ENCODE measurements at places on chromosomes 7 and 10.

DNA sequence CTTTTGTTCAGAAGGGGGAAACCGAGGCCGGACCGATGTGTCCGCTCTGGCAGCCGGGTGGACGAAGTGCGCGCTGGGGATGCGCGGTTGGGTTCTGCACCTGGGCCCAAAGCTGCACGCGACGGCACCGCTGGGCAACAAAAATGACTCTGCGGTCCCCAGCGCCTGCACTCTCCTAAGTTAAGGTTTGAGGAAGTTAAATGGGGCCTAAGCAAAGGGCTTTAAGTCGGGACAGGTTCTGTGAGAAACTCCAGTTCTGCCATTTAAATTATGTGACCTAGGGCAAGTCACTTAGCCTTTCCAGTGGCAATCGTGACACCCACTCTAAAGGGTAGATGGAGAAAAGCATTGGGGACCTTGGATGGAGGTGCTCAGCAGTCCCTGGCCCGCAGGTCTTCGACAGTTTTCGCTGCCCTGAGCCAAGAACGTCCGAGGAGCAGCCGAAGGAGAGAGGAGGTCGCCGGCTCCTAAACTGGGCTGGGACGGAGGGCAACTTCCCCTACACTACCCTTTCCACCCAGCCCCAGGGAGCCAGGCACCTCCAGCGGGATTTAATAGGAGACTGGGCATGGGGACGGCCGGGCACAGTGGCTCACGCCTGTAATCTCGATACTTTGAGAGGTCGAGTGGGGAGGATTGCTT, 534 bp upstream of the ACBD5 start:
- no peak for DNase-seq

DNA sequence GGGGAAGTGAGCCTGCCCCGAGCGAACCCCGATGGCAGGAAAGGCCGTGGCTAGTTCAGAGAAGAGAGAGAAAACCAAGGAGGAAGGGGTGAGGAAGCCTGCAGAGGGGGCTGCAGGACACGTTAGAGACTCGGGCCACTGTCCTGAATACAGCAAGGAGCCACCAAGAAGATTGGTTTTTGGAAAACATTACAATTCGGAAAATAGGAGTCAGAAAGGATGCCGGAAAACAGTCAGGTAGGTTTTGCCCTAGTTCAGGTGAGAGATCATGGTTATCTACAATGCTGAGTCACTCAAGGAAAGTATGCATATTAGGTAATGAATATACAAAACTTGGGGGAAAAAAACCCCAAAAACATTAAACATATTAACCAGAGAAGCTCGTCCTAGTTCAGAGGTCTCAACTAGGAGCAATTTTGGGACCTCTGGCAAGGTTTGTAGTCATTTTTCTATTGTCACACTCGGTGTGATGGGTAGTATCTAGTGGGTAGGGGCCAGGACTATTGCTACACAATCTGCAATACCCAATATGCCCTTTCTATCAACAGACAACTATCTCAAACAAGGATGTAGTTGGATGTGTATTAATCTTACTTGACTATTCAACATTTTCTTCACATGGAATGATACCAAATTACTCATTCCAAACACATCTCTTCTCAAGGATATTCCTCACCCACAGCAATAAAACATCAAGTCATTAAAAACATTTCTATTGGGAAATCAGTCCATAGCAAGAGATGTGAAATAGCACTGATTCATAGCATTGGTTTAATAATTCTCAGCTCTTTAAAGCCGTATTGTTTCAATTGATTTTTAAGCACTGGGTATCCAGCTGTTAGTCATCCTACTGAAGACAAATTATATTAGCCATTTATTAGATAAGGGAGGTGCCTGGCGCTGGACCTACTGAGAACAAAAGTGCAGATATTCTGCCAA, 74.4 kb upstream of the RSU1 start:
- peak; percentile 91 for DNase-seq

- DNase-seq, result peak; percentile 51
Observed at GRCh38 chr10:103659674-103660363, 166.3 kb downstream of the NEURL1 start.

DNA sequence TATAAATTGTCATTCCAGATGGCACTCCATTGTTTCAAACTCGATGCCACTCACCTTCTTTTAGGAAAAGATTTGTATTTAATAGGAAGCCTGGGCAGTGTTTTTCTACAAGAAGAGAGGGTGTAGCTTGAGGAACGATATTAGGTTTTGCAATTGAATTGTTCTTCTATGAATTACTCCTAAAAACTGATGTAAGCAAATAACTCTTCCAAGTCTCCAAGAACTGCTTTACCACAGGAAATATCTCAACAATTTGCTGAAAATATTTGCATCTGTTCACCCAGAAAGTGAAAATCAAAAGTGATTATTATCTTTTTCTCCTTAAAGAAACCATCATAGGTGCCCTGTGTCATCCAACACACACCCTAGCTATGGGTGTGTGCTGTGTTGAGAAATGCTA, 261.3 kb upstream of the MEOX2 start:
- DNase-seq, result no peak

GRCh38 chr10:101655570-101655969, 39.4 kb downstream of the FBXW4 start:
- no peak for DNase-seq

GRCh38 chr7:92813390-92814024, 22.9 kb downstream of the CDK6 start:
- DNase-seq, result no peak

DNA sequence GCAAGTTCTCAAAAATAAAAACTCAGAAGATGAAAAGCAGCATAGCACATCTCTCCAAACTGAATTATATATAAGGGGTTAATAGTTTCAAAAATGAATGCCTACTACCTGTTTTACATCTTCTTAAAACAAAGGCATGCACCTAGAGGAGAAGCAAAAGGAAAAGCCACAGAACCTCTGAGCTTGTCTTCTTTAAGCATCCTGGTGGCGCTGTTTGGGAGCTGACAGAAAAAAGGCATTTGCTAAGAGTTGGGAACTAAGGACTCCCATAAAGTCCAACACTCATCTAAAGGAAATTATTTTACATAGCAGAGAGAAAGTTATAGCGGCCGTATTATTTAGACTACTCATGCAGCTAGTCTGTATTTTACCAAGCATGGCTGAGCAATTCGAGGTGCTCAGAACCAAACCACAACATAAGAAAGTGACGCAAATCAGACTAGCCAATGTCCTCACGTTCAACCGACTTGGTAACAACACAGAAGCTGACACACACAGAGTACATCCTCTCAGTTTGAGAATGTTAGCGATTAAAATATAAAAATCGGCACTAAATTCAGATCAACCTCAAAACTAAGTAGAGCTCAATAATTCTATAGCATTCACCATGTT, 38.8 kb downstream of the PTN start:
- no peak for DNase-seq

- no peak for DNase-seq
Observed at GRCh38 chr7:92766461-92767003, 69.8 kb downstream of the CDK6 start.

GRCh38 chr7:41098402-41098801, 604.5 kb downstream of the INHBA start:
- DNase-seq, result no peak

GRCh38 chr10:101575091-101575490, 13.0 kb downstream of the POLL start:
- no peak for DNase-seq

- no peak for DNase-seq
Observed at GRCh38 chr7:144659211-144659610, 176.6 kb downstream of the TPK1 start.

DNA sequence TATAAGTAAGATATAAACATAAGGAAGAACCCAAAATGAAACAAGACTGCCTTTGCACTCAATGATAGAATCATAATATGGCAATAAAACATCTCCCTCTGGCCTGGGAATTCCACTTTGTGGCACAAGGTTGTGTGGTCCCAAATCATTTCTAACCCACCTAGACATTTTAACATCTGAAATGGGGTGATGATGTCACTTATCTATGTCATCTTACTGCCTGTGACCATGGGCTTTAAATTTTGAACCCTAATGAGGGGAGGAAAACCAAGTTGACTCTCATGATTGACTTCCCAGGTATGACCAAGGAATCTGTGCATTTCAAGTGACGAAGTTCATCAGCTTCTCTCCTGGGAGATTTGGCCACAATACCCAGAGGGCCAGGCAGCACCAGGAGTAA, 24.5 kb upstream of the ACSM6 start:
- no peak for DNase-seq

DNA sequence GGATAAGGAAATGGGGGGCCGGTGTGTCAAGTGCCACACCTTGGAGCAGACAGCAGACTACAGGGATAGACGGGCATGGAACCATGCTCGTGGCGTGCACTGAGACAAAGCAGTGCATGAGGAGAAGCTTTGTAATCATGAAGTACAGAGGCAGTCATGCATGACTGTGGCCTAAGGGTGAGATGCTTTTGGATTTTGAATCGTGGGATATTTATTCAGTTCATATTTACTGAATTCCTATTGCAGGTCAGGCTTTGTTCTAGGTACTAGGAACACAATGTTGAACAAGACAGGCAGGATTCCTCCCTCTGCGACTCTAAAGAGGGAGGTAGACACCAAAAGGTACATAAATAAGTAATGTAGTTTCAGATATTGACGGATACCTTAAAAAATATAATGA, 597.6 kb downstream of the PARD3 start:
- DNase-seq, result no peak

GRCh38 chr10:33731322-33731721, 396.9 kb upstream of the NRP1 start:
- no peak for DNase-seq

DNA sequence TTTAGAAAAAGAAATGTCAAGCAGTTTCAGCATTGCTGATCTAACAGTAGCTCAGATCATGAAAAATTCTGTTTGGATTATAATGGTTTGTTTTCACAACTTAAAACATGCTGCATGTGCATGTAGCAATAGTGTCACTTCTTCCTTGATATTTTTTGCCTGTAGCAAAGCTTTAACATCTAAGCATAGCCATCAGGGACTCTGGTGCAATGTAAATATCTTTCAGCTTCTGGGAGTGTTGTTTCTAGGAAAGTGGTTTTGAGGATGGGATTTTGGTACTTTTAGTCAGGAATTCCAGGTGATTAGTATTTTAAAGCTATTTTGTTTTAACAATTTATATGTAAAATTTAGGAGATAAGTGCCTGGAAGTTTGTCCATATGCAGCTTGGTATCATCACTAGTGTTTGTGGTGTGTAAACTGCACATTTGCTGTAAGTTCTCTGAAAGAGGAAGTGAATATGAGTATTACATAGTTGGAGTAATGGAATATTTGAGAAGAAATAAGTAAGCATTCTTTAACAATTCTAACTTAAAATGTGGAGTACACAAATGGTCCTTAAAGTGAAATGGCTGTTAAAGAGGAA, 1.9 kb downstream of the RSBN1L start:
- no peak for DNase-seq

DNA sequence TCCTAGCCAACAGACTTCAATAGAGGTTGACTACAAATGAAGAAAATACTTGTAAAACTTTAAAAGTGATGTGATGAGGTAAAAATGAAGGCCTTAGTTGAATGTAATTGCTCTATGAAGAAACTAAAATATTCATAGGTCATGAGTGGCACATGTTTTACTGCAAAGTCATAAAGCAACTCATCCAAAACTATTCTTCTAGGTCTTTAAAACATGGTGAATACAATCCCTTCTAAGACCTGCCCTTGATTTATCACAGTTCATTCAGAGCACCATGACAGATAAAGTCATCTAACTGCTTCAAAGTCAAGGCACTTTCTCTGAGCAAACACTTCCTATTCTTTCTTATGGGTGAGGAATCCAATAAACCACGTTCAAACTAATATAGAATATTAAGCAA, 713.5 kb downstream of the SORCS1 start:
- DNase-seq, result no peak

GRCh38 chr7:7972922-7973594, 4.5 kb downstream of the GLCCI1 start:
- DNase-seq, result no peak

DNA sequence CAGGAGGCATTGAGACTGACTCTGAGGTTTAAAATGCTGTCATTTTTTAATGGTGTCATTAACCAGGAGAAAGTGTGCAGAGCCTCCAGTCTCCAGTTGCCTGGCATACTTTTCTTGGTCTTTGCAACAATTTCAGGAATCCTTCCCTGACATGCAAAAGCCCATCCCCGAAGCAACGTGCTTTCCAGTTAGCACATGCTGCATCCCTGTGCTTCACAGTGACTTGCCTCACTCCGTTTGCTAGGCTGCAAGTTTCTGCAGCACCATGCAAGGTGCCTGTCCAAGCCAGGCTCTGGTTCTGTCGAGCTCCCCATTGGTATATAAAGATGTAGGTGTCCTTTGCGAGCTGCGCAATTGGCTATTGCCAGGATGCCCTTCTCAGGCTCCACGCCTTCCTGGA, 135.0 kb downstream of the GALNT17 start:
- DNase-seq, result no peak

GRCh38 chr10:75331081-75331480, 70.5 kb downstream of the ZNF503 start:
- DNase-seq, result no peak

GRCh38 chr7:4102231-4102841, 579.8 kb upstream of the FOXK1 start:
- no peak for DNase-seq

GRCh38 chr10:101258179-101258885, 29.1 kb upstream of the LBX1 start:
- no peak for DNase-seq

GRCh38 chr10:100999742-101000126, at the start of gene LZTS2:
TSS of gene LZTS2 (plus strand) at chr10:100999808. CDS start at chr10:101002539, 2,731 bp downstream.
- DNase-seq, result no peak

DNA sequence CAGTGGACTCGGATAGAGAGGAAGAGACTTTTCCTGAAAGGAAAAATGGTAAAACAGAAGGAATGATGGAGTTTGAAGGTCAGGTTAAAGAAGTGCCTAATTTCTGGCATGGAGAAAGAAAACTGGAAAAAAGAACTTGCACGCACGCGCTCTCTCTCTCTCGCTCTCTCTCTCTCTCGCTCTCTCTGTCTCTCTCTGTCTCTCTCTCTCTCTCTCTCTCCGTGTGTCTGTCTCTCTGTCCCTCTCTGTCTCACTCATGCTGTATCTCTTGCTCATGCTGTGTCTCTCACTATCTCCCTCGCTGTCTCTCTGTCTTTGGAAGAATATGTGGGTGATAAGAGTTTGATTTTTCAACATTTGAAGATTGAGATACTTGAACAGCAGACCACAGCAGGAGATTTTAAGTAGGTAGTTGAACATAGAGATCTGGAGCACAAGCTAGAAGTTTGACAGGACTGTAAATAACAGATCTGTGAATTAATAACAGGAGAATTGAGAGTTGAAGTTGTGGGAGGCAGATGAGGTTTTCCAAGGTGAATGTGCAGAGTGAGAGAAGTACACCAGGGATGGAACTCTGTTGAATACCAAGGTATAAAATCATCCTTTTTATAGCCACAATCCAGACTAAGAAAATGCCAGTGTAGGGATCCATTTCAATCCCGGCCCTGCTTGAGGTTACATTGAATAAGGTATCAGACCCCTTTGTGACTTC, 33.1 kb downstream of the ADD3 start:
- peak; percentile 54 for DNase-seq

- no peak for DNase-seq
Observed at GRCh38 chr7:116598278-116598677, 73.4 kb downstream of the CAV1 start.

- no peak for DNase-seq
Observed at GRCh38 chr10:33145451-33146188, 187.6 kb upstream of the ITGB1 start.
